ENCODE measurements at places on chromosomes 11 and 22.

GRCh38 chr11:57214494-57214893 lies 22.6 kb downstream of the APLNR start:
- peak; percentile 79 for DNase-seq

DNA sequence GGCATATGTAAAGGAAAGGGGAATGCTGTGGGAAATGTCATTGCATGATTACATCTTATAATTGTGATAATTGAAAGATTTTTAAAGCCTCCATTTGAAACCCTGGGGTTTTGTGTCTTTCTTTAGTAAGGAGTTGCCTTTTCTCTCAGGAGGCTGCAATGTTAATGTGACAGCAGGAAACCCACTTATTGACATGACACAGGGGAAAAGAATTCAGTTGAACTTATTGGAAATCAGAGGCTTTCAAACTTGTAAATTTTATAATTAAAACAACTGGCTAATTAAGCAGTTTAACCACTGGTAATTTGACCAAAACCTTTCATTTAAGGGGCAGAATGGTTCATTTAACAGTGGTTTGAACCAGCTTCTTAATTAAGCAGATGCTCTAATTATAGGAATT lies 31.2 kb downstream of the MRPL48 start:
- peak; percentile 26 for DNase-seq

DNA sequence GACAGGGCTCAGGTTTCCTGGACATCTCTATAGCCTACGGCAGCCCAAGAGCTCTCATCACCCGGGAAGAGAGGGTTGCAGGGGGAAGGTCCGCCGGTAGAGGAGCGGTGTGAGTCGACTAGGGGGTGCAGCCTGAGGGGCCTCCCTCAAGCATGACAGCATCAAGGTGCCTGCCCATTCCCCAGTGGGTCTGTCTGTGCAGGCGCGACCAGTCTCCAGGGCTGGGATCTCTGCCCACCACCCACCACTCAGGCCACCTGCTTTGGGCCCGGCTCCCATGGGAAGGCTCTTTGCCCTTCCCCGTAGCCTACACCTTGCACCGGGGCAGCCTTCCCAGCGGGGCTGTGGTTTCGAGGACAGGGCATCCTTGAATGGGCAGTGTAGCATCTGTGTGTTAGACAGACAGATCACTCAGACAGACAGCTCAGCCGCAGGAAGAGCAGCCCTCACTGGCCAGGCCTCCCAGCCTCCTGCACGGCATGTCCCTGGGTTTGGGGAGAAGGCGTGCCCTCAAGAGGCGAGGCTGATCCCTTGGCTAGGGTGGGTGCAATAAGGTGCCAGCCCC lies 29.2 kb downstream of the CERK start:
- no peak for DNase-seq

DNA sequence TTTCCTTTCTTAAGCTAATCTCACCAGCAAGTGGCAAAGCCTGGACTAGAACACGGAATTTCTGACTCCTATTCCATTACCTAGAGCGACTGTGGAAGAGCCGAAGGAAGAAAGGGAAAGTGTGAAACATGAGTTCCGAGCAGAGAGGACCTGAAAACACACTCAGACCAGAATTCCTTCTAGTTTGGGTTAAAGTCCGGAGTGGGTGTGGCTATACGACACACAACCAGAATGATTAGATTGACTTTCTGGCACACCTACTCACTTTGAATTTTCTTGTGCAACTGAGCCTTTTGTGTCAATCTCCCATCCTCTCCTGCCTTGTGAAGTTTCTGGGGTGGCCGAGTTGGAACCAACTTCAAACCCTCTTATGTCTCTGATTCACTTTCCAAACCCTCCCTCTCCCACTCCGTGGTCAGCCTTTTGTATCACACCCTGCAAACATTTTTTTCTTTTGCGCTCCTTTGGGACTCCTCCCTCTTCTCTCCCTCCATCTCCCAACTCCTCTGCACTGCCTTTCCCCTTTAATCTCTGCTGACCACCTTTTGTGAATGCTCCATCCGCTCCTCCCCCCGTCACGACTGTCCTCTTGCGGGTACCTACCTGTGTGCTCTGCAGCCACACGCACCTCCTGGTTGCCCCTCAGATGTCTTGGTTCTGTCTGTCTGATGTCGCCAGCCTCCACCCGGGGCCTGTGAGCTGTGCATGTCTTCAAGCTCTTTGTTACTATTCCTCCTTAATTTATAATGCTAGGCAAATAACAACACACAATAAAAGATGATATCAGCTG lies 86.3 kb upstream of the BLID start:
- peak; percentile 84 for DNase-seq

DNA sequence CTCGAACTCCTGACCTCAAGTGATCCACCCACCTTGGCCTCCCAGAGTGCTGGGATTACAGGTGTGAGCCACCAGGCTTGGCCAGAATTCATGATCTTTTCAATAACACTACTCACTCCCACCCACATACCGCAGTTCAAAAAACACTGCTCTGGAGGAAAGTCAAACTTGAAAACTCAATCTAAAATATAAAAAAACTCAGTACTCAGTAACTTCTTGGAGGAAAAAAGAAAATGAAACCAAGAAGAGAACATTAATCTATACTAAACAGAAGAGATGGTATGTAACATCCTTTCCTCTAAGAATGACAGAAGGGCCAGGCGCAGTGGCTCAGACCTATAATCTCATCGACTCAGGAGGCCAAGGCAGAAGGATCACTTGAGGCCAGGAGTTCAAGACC lies 58.3 kb downstream of the MRTFA start:
- DNase-seq: no peak
